Activated CD4-positive, alpha-beta memory T cell treated with anti-CD3 and anti-CD28 coated beads for 36 hours (primary cell): ENCODE measurements at places on chromosomes 5 and 9. TPM values are rescaled to one million over a fixed set of nuclear protein-coding genes. Genes with fewer than 3 reads are reported as not detected.
A peak's percentile ranks its signal among the peaks of the same experiment; 100 is the strongest.

GABRA1 gene
- total RNA-seq, result not detected

DNA sequence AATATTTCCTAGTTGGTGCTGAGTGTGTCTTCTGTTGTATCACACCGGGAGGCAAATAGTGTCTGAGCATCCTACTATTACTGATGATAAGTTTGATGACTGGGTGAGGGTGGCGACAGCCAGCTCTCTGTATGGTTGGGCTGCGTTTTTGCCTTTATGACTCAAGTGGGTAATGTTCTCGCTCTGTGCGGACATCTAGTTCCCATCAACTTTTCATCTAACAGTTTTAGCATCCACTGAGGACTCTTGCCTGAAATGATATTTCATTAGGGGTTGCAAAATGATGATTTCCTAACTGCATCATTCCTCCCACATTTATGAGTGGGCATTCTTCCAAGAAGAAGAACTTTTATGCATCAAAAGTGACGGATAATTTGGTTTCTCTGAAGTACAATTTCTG is 26.5 kb downstream of the HMCN2 start:
- DNase-seq, result no peak

- no peak for DNase-seq
Measured at GRCh38 chr5:170443624-170444023, 54.5 kb upstream of the KCNMB1 start.

GRCh38 chr5:39217365-39218281 is 1.7 kb downstream of the FYB1 start:
- peak; percentile 87 for DNase-seq

DNA sequence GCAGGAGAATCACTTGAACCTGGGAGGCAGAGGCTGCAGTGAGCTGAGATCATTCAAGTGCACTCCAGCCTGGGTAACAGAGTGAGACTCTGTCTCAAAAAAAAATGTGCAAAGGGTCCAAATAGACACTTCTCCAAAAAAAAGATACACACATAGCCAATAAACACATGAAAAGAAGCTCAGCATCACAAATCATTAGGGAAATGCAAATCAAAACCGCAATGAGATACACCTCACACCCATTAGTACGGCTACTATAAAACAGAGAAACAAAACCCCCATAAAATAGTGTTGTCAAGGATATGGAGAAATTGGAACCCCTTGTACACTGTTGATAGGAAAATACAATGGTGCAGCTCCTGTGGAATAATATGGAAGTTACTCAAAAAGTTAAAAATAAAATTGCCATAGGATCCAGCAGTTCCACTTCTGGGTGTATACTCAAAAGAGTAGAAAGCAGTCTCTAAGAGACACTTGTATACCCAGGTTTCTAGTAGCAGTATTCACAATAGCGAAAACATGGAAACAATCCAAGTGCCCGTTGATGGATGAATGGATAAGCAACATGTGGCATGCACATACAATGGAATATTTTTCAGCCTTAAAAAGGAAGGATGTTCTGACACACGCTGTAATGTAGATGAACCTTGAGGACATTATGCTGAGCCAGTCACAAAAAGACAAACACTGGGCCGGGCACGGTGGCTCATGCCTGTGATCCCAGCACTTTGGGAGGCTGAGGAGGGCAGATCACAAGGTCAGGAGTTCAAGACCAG is 57.2 kb upstream of the PPARGC1B start:
- no peak for DNase-seq

- no peak for DNase-seq
Measured at GRCh38 chr9:69943148-69943806, 100.4 kb upstream of the MAMDC2 start.

WDR38 gene
- total RNA-seq, result not detected

DNA sequence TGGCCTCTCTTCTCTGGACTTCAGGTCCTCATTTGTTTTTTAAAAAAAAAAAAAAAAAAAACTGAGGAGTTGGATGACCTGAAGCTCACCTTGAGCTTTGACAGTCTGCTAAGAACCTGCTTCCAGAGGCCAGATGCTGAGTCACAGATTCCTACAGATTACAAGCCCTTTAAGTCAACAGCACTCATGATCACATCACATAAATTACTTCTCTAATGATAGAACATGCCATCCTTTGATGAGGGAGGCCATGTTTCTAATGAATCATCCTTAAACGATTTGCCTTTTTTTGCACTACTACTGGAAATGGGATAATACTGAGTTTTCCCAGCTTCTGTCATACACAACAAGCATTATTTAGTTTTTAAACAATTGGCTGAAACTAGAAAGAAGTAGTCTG is 34.2 kb upstream of the MYOT start:
- no peak for DNase-seq

DNA sequence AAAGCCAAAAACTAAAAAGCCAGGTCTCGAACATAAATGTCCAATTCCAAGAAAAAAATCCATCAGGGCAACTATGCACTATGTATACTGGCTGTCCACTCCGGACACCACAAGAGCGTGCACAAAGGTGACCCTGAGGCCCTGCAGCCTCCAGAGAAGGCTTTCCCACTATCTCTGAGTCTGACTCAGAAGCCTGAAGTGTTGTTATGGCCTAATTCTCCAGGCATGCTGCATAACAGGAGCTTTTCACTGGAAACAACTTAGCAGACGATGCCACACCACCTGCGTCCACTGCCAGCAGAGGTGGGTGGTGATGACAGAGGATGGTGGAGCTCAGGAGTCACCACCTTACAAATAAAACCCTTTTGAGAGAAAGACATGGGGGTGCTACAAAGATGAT is 63.7 kb downstream of the HABP4 start:
- no peak for DNase-seq

ANGPTL2 gene
- total RNA-seq, result not detected

SLC6A3 gene
- not detected for total RNA-seq
